Ascending aorta (tissue), 2 donors: ENCODE measurements at places on chromosomes 2 and 18.

- no peaks in the 10 kb centered on the region for H3K27me3 ChIP-seq
- DNase-seq: no peak
- H3K4me3 ChIP-seq: peak overlapping the region; percentile 86
- peak overlapping the region; percentile 100 for H3K27ac ChIP-seq
These were observed 16.9 kb upstream of the HAAO start for GRCh38 chr2:42809131-42809818.

- H3K4me1 ChIP-seq: no peaks in the 10 kb centered on the region
- H3K27ac ChIP-seq: no peak overlapping the region
- no peaks in the 10 kb centered on the region for H3K36me3 ChIP-seq
- DNase-seq: no peak
- no peaks in the 10 kb centered on the region for H3K27me3 ChIP-seq
These were observed 41.9 kb downstream of the ZNF521 start for GRCh38 chr18:25310045-25310444.

DNA sequence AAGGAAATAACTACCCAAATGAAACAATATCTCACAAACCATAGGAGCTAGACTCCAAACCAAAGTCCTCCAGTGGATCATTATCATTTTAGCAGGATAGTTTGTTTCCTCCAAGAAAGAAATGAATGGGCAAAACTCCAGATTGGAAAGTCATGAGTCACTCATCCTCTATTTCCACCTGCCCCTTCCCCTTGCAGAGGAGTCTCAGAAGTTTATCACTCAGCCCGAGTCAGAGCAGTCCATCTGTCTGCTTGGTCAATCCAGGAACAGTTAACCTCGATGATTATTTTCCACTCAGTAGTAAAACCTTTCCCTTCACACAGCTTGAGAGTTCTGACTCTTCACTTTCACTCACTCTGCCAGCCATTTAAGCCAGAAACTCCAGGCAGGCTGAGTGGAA is 462.2 kb downstream of the BCL11A start:
- no peak for DNase-seq
- no peaks in the 10 kb centered on the region for H3K36me3 ChIP-seq
- no peak overlapping the region for H3K27ac ChIP-seq
- H3K4me1 ChIP-seq: no peaks in the 10 kb centered on the region
- H3K4me3 ChIP-seq: no peak overlapping the region
- H3K27me3 ChIP-seq: no peaks in the 10 kb centered on the region

GRCh38 chr2:199914372-199914958 is 3.4 kb downstream of the C2orf69 start:
- H3K36me3 ChIP-seq: peaks cover 22% of the 10 kb centered on the region
- no peak for DNase-seq
- H3K27me3 ChIP-seq: no peaks in the 10 kb centered on the region
- no peak overlapping the region for H3K4me3 ChIP-seq
- no peak overlapping the region for H3K27ac ChIP-seq

- no peaks in the 10 kb centered on the region for H3K4me1 ChIP-seq
- no peak for DNase-seq
- H3K36me3 ChIP-seq: no peaks in the 10 kb centered on the region
- no peaks in the 10 kb centered on the region for H3K27me3 ChIP-seq
These were observed 19.1 kb downstream of the IL1R2 start for GRCh38 chr2:102010902-102011301.

- no peaks in the 10 kb centered on the region for H3K4me1 ChIP-seq
- DNase-seq: no peak
- no peak overlapping the region for H3K4me3 ChIP-seq
These were observed 21.9 kb upstream of the CHRNA1 start for GRCh38 chr2:174786066-174786725.
